ENCODE measurements at places on chromosomes 13 and 19.

DNA sequence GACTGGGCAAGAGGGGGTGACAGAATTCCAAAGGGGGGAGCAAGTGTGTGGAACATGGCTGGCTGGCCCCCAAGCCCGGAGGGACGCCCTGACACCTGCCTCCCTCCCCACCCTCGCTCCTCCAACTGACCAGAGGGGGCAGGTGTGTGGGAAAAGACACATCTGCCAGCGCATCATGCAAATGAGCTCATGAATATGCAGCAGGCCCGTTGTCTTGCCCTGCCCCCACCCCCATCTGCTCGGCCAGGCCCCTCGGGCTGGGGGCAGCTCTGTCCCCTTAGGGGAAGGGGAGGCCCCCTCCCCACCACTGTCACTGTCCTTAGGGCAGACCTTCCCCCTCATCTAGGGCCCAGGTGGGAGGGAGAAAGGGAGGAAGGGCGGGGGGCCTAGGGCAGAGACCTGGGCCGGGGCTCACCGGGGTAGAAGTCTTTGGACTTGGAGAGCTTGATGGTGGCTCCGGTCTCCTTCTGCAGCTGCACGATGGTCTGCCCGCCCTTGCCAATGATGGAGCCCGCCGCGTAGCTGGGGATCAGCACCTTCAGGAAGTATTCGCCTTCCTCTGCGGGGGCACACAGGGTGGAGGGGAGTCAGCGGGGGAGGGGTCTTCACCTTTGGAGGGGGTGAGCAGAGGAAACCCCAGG, 12.9 kb downstream of the NOVA2 start:
- DNase-seq, result no peak

- no peak for DNase-seq
Measured at GRCh38 chr13:80821466-80821865, 480.5 kb upstream of the SPRY2 start.

DNA sequence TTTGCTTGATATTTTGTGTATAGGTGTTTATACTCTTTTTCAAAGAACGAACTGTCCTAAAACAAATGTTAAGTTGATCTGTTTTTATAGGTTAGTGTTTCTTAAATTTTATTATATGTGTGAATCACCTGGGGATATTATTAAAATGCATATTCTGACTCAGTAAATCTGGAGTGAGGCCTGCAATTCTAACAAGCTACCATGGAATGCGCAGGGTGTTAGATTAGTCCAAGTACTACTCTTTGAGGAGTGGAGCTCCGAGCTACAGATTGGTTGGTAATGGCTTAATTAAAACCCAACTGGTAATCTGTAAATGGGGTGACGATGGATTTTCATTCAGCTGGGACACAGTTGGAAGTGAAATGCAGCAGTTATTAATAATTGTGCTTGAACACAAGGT, 214.1 kb upstream of the UFM1 start:
- DNase-seq, result no peak

DNA sequence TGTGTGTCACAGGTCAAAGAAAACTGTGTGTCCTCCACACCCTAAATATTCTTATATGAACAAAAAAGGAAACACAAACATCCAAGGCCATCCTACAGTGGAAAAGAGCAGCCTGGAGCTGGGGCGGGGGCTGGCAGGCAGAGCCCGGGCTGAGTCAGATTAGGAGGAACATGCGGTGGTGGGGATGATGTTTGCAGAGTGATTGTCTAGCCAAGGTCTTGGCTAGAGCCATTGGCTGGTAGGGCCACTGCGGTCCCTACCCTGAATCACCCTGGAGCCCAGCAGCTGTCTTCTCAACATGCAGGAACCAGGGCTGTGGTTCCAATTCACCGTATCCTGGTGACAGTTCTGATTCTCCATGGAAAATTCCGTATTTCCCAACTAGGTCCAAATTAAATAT, 439.5 kb downstream of the FGF9 start:
- DNase-seq, result no peak

DNA sequence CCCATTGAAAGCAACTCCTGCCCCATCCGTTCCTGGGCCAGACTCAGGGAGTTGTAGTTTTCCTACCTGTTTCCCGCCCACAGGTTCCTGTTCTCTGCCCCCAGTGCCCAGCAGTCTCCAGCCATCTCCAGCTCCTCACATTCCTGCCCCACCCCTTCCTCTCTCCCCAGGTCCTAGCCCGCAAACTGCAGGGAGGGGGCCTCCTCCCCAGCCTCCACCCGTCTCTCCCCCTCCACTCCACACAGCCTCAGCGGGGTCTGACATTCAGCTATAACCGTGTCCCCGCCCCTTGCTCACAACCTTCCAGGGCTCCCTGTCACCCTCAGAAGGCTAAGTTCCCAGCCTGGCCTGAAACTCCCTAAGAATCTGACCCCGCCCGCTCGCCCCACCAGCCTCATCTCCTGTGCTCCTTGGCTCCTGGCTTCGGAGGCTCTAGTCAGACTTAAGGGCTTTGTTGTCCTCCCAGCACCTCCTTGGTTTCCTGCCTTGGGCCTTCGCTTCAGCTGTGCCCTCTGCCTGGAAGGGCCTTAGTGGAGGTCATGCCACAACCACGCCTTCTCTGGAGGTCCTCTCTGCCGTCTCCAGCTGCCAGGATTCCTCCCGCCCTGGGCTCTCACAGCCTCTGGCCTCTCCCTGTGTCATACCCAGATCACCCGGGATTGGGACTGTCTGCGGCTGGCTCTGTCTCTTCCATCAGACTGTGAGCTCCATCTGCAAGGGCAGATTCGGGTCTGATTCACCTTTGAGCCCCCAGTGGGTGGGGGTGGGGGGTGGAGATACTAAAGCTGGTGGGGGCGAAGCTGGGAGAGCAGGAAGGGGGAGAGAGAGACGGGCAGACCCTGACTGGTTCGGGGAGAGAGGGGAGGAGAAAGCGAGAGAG, 5.1 kb upstream of the SPACA6 start:
- DNase-seq, result no peak

GRCh38 chr13:41127701-41128100, 4.9 kb downstream of the KBTBD6 start:
- no peak for DNase-seq

DNA sequence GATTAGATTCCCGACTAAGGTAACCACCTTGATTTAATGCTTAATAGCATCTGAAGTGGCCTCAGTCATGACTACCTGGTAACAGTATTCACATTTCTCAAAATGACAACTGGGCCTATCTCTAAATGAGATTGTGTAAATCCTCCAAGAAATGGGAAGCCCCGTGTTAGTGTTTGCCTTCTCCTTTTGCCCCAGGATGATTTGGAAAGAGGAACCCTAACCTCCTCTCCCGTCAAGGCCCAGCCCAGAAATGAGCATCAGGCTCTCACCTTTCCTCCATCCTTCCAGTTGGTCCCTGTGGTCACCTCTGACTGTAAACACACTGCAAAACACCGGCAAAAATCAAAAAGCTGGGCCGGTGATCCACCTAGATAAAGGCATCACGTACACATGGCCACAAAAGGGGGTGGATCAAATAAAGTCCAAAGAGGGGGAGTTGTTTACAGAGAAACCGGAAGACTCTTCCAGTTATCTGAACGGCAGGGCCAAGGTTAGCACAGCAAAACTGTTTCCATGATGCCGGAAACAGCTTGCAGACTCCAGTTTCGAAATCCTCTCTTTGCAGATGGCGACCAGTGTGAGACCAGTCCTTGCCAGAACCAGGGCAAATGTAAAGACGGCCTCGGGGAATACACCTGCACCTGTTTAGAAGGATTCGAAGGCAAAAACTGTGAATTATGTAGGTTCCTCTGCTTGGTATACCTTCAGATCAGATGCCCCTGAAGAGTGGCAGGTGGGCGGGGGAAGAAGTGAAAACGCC, 16.4 kb downstream of the F10 start:
- no peak for DNase-seq

DNA sequence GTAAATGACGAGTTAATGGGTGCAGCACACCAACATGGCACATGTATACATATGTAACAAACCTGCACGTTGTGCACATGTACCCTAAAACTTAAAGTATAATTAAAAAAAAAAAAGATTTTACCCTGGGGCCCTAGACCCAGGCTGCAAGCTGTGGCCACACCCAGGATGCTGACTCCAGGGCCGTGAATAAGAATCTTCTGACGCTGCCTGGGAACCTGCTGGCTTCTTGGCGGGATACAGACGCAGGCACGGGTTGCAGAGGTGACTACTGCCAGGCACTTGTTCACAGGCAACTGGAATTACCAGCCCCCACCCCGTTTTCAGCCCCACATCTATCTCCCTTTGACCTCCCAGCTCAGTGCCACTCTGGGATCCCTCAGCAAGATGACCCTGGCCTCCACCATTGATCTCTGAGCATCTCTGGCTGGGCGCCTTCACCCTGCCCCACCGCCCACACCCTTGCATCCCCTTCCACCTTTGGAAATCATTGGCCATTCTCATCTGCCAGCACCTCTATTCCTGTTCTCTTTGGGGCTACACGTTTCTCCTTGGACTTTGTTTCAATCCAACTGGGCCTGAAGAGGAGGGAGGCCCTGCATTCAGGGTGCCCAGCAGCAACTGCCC, 21.1 kb upstream of the CFAP97D2 start:
- DNase-seq, result no peak

GRCh38 chr19:41720103-41720502, 11.7 kb downstream of the CEACAM5 start:
- no peak for DNase-seq

- no peak for DNase-seq
Measured at GRCh38 chr13:74747186-74747955, 613.2 kb upstream of the KLF12 start.

- no peak for DNase-seq
Measured at GRCh38 chr13:99657848-99658260, 156.6 kb downstream of the TM9SF2 start.

- no peak for DNase-seq
Measured at GRCh38 chr13:93226065-93226622, 463 bp upstream of the GPC6 start.

GRCh38 chr19:9528757-9529336, 9.6 kb downstream of the ZNF426 start:
- no peak for DNase-seq

DNA sequence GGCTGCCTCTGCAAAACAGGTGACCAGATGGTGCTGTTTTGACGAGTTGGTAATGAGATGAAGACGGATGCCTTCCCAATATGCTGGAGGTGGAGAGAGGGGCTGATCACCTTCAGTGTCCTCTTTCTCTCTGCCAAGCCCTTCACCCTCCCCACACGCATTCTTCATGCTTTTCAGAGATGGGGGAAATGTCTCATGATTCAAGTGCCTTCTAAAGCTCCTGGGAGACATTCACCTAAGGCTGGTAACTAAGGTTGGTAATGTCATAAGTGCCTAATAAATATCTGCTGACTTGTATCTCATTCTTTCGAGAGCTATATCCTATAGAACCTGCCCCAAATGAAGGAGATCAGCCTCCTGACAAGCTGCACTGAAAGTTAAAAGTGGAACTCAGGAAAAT, 86.2 kb upstream of the MBNL2 start:
- no peak for DNase-seq

- DNase-seq, result no peak
Measured at GRCh38 chr19:50713556-50714236, 5.9 kb downstream of the SHANK1 start.

DNA sequence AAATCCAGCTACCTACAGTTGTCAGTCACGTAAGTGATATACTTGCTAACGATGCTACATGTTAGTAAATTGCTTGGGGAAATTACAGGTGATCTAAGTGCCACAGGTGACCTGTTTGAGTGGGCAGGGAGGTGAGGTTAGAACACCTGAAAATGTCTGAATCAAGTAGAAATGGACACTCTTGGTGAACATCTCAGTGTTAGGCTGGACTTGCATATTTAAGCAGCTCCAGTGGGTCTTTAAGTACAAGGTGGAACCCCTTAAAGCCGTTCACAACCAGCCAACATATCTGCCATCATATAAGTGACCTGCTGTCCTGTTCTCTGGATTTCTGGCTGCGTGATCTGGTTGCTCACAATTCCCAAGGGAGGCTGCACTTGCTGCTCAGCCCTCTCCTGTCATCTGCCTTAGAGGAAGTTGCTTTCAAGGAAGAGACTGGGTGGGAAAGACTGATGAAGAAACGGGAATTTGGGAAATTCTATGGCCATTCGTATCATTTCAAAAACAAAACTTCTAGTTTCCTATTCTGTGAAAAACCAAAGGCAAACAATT, 244.0 kb downstream of the DCLK1 start:
- no peak for DNase-seq
